ENCODE measurements at places on chromosomes 2 and 18.

DNA sequence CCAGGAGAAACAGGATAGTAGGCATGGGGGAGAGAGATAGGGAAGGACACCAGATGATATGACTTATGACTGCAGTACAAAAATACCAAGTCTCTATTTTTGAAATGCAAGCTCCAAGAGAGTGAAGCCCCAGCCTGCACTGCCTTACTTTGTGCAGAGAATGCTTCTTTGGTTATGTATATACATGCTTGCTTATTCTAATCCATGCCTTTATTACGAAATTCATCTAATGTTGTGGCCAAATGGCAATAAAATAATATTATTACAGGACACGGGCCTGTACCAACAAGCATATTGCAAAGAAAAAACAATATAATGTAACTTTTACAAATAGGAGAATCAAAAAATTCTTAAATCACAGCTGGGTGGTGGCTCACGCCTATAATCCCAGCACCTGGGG is 110.8 kb downstream of the BCL11A start:
- no peak for DNase-seq

- no peak for DNase-seq
Observed at GRCh38 chr2:236853585-236854051, 232.1 kb upstream of the COPS8 start.

GRCh38 chr2:41936771-41937463 is 110.9 kb upstream of the PKDCC start:
- DNase-seq: no peak

DNA sequence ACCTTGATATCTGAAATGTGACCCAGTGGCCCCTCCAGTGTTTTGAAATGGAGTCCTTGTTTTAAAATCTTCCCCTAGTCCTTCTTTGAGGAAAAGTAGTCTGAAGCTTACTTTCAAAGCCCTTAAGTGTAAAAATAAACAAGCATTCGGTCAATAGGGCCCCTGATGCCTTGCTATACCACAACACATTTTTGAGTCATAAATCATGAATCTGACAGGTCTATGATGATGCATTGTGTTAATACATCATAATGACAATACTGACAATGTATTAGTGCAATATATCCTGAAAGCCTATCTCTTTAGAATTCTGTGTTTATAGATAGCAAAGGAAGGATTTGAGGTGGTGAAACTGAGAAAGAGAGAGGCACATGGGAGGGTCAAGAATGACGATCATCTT is 464.2 kb downstream of the MEIS1 start:
- no peak for DNase-seq

DNA sequence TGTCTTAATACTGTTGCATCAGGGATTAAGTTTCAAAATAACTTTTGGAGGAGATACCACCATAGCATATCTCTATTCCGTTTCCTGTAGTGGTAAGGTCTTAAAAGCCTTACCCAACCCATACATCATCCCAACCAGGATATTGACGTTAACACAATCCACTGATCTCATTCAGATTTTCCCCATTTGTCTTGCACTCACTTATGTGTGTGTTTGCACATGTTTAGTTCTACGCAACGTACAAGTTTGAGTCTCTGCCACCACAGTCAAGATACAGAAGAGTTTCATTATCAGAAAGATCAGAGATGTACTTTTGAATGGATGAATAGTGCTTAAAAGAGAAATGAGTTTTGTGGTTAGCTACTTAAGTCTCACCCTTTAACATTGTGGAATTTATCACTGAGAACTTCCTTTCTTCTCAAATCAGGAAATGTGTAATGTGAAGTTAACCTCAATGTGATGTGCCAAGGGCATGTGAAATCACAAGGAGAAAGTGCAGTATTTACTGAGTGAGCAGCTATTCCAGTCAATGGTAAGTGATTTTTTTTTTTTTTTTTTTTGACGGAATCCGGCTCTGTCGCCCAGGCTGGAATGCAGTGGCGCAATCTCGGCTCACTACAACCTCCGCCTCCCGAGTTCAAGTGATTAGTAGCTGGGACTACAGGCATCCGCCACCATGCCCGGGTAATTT is 69.2 kb upstream of the EPHA4 start:
- no peak for DNase-seq

DNA sequence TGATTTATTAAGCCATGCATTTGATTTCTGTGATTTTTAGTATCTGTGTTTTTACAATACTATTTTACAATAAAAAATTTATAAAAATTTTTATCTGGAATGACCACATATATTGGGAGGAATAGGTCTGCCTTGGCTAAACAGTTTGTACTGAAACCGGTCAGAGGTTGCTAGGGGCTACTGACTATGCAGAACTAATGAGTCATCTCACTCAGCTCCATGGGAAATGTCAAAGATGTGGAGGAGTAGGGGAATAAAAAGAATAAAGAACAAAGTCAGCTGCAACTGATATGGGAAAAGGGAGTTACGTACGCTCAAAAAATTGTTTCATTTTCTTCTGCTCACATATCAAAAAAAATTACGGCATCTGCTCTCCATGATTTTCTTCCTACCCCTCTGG is 8.6 kb upstream of the TMEM163 start:
- DNase-seq: no peak

GRCh38 chr2:152354909-152355308 is 19.9 kb downstream of the FMNL2 start:
- no peak for DNase-seq

GRCh38 chr2:207836521-207837133 is 66.9 kb upstream of the FZD5 start:
- DNase-seq: no peak

GRCh38 chr2:37674946-37675345 is 3.5 kb upstream of the CDC42EP3 start:
- no peak for DNase-seq

GRCh38 chr2:82748653-82749052 is 1710.4 kb downstream of the SUCLG1 start:
- DNase-seq: no peak

DNA sequence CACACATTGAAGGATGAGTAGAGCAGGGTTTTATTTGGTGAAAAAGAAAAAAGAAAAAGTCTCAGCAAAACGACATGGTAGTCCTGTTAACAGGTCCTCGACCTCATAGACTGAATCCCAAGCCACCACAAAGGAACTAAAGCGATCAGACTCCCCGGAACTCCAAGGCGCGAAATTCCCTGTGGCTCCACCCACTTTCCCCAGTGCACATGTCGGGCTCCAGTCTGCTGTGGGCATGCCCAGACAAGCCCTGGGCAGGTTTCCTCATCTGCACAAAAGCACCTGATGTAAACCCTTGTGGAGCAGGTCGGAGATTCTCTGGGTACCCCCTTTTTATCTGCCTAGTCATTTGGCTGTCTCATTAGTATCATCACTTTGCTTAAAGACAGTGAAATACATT is 170.7 kb upstream of the FSIP2 start:
- DNase-seq: no peak
